Stimulated activated effector memory CD8-positive, alpha-beta T cell treated with anti-CD3 and anti-CD28 coated beads, Interleukin-12 subunit alpha, Interleukin-12 subunit beta, amount 100 ng/mL, for 72 hours (primary cell): ENCODE measurements at places on chromosomes 2 and 18.

- no peak for DNase-seq
Observed at GRCh38 chr2:127388423-127389164, 819 bp upstream of the MAP3K2 start.

DNA sequence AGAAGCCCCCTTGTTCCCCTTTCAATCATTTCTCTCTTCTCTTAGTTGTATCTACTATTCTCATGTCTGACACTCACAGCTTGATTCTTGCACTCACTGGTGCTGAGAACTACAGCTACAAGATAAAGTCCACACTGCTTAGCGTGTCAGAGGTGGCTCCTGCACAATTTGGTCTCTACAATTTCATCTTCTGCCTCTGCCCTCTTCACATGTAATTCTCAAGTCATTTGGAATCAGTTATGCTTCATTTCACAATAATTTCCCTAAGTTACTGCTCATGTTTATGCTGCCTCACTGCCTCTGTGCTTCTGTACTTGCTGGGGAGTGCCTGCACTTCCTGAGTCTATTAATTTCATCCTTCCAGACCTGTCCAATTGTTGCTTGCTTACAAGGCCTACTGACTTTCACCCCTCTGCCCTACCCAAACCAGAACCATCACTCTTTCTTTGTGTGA, 11.6 kb upstream of the NAB1 start:
- no peak for DNase-seq

- DNase-seq, result no peak
Observed at GRCh38 chr2:190069936-190070696, 7.6 kb upstream of the MSTN start.

DNA sequence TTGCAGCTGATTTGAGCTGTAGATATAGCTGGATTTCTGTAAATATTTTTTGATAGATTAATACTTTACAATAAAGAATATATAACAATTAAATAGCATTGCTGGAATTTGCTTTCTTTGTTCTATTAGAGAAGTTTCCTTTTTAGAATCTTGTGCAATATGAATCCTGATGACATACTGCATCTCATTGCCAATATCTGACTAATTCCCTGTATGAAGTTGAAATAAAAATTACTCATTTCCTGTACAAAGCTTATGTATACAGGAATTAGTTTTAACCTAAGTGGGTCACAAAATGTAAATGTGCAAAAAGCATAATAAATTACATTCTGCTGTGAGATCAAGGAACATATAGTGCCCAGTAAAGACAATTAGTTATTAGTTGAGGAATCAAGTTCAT, 72.8 kb upstream of the TMEFF2 start:
- DNase-seq, result no peak

GRCh38 chr2:108607706-108608301, 73.5 kb downstream of the LIMS1 start:
- DNase-seq, result no peak

DNA sequence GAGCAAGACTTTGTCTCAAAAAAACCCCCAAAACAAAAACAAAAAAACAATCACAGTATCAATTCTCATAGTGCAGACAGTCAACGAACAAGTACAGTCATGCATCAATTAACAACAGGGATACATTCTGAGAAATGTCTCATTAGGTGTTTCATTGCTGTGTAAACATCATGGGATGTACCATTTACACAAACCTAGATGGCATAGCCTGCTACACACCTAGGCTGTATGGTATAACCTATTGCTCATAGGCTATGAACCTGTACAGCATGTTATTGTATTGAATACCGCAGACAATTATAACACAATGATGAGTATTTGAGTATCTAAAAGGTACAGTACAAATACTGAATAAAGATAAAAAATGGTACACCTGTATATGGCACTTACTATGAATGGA, 67.8 kb upstream of the LMAN1 start:
- no peak for DNase-seq

DNA sequence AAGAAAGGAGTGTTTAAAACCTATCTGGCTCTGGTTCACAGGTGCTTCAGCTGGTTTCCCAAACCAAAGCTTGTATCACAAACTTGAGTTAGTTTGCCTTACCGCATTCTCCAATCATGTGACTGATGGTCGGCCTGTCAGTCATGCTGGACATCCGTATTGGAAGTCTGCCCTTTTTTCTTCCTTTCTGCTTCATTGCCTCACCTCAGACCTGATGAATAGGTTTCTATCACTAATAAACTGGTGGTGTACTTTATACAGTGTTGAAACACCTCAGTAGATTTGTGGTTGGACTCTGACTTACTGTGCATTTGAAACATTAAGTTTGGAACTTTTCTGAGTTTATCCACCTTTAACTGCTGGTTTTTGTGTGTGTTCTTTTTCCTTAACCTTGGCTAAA, 84.1 kb downstream of the R3HDM1 start:
- no peak for DNase-seq
